Cardiac fibroblast (primary cell): ENCODE measurements at places on chromosomes 13 and 19.
A peak's percentile ranks its signal among the peaks of the same experiment; 100 is the strongest.

GRCh38 chr13:77820431-77821149 is 98.0 kb downstream of the EDNRB start:
- DNase-seq, result no peak

DNA sequence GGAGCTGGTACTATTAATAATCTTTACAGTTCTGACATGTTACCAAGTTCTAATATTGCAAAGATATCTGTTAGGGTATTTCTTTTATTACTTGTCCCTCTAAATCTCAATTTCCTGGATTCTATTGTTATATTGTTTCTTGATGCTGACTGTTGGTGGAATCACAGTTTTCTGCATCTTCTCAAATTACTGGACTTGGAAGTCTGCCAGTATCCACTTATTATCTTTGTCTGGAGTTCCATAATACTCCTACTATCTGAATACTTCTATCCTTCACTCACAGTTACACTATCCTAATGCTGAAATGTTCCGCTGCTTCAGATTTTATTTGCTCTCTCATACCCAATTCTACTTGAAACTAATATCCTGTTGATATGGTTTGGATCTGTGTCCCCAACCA is 1985.7 kb upstream of the PRR20A start:
- no peak for DNase-seq

- DNase-seq, result peak; percentile 48
These were observed 9.5 kb downstream of the B3GLCT start for GRCh38 chr13:31209172-31209840.

DNA sequence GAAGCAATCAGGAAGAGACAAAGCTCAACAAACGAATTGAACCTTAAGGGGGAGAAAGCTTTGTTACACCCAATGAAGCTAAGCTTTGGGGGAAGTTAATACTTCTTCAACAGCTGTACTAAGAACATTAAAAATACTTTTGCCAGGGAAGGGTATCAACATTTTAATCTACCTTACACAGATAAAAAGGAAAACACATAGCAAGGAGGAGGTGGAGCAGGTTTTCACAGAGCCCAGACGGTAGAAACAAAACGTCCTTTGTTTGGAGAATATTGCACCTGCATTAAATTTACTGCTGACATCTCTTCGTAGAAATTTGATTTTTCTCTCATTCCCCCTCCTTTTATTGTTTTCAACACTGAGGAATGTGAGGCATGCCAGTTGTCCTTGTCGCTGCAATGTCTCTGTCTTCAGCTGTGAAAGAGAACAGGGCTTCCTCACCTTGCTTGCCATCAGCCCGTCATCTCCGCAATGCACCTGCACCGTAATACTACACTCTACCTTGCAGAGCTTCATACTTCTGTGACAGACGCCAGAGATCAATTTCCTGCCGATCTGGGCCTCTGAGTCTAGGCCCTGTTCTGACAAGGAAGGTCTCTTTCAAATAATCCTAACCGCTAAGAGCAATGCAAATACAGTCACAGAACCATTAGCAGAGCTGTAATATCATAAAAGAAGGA is 270.8 kb downstream of the SPRY2 start:
- no peak for DNase-seq

GRCh38 chr19:50486823-50487515 is 10.3 kb upstream of the GARIN5A start:
- peak; percentile 66 for DNase-seq

GRCh38 chr19:33621065-33621785 is 528 bp upstream of the CHST8 start:
- DNase-seq, result no peak

DNA sequence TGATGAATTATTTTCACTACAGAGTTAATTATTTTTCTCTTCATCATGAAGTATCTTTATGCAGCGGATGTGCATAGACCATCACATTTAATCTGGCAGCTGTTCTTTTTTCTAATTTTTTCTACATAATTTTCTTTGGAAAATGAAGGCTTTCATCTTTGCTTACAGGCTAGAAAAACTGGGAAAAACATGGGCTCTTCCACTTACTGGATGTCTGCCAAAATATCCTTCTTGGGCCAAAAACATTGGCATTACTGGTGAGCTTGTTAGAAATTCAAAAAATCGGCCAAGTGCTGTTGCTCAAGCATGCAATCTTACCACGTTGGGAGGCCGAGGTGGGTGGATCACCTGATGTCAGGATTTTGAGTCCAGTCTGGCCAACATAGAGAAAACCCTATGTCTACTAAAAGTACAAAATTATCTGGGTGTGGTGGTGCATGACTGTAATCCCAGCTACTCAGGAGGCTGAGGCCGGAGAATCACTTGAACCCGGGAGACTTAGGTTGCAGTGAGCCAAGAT is 176.8 kb downstream of the ZNF737 start:
- DNase-seq, result no peak

GRCh38 chr13:80408270-80408669 is 67.3 kb upstream of the SPRY2 start:
- no peak for DNase-seq

DNA sequence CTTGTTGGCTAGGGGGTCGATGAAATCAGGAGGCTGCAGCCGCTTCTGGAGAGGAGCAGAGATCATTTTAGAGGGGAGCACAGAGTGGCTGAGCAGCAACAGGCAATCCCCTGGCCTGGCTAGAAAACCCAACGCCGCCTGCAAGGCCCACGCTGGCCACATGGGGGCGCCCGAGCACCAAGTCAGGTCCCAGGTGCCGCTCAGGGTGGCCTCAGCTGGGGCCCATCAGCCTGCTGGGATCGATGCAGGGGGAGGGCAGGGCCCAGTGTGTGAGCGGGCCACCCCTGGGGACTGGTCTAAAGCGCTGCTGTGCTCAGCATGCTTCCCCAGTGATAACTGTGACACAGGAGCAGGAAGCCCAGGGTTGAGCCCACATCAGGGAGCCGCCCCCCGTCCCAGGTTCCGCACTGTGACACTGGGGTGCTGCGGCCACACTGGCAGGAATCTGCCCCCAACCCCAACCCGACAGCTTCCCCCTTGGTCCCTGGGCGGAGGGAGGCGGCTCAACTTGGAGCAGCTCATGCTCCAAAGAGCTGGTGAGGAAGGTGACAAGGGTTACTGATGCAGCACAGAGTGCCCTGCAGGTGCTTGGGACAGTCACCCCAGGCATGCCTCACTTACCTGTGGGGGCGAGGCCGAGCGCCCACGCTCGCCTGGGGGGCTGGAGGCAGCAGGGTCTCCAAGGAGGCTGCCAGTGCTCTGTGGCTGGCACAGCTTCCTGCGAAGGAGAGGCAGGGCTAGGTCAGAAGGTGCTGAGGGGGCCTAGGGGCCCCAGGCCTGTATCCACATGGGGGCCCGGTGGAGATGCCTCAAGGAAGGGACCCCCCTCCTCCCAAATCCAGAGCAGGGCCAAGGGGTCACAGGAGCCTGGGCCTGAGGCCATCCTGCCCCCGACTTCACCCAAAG is 13.3 kb upstream of the ISYNA1 start:
- peak; percentile 82 for DNase-seq

- DNase-seq, result no peak
These were observed 373 bp downstream of the TNFAIP8L1 start for GRCh38 chr19:4639531-4640246.

- DNase-seq, result no peak
These were observed 63.1 kb downstream of the DLEU7 start for GRCh38 chr13:50780201-50781015.

GRCh38 chr19:13022859-13023636 is 27.8 kb downstream of the NFIX start:
- DNase-seq, result peak; percentile 97

DNA sequence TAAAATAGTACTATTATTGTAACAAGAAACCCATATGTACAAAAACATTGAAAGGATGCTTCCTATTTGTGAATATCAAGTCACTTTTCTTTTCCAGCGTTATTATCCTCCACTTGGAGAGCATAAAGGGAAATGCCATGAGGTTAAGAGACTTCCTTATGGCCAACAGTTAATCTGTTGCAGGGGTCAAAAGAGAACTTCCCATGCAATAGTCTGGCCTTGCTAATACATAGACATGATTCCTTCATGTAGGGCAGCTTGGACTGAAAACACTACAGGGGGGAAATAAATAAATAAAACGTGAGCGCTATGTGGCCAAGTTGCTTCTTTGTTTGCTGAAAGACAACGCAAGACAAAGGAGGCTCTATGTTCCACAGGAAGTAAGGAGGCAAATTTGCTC is 269.1 kb upstream of the EDNRB start:
- no peak for DNase-seq
